ENCODE measurements at places on chromosomes 7 and 10. TPM values are rescaled to one million over a fixed set of nuclear protein-coding genes. Genes with fewer than 3 reads are reported as not detected.

CLDN15 gene
- total RNA-seq, result 5.4 TPM

- no peak for DNase-seq
Measured at GRCh38 chr7:150931199-150931869, 46.8 kb downstream of the KCNH2 start.

DNA sequence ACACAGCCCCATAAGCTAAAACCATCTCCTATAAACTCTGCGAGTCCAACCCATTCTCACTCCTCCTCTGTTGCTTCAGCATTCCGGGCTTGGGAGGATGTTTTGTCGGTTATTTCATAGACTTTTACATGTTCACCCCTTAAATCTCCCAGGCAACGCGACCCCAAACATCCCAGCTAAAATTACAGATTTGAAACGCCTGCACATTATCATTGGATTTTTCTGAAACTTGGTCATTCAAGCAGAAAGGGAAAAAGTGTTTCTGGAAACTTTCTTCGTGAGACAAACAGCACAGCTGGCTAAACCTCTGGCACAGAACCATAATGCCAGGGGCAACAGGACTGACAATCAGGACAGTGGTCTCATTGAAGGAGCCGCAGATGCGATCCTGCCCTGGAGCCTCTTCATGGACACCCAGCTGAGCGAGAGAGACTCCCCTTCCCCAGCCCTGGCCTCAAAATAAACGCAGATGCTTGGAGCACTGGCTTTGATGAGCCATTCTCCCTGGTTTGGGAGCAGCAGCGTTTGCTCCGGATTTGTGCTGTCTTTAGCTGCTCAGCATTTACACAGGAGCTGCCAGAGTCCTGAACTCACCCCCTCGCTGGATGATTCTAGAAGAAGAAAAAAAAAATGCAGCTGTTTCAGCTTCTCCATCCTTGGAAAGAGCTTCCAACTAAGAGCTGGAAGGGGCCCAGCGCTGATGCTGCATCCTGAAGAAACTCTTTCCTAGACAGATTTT, 30.1 kb downstream of the AFAP1L2 start:
- no peak for DNase-seq

PTER gene
- total RNA-seq, result 0.45 TPM

DNA sequence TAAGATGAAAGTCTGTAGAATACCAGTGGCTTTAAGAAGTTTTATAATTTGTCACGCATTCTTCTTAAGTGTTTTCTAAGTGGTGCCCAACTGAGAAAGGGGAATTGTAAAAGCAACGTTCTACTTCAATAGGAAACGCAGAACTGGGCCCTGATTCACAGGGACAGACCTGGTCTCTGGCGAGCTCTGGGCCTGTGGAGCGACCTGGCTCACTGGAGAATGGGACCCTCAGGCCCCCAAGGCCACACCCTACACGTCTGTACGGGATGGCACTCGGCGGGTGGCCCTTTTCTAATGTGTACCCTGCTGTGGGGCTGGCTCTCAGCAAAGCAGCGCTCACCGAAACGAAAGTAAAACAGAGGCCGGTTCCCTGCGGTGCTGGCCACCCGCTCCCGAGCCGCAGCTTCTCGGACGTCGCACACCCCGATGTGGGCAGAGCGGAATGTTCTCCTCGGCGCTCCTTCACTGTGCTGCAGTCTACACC, 205.0 kb downstream of the DIP2C start:
- peak; percentile 36 for DNase-seq

DNA sequence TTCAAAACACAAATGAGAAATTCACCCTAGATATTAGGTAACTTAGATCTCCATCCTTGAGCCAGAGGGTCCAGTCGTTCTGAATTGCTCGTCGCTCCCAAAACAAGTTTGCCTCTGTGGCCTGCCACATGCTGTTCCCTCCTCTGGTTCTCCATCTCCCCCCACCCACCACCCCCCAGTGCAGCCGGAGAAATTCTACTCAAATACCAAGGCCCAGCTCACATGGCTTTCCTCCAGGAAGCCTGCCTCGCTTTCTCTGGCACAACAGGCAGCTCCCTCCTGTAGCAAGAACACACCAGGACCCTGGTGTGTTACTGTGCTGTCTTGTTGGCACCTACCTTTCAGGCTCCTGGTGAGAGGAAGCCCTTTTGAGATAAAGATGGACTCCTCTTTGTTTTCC, 52.7 kb upstream of the C10orf90 start:
- no peak for DNase-seq

MAPK8 gene
- 183 TPM for total RNA-seq

GRCh38 chr10:86960003-86960862, 1.8 kb downstream of the SNCG start:
- DNase-seq, result no peak

SEMA3A gene
- total RNA-seq, result 36.0 TPM

DNA sequence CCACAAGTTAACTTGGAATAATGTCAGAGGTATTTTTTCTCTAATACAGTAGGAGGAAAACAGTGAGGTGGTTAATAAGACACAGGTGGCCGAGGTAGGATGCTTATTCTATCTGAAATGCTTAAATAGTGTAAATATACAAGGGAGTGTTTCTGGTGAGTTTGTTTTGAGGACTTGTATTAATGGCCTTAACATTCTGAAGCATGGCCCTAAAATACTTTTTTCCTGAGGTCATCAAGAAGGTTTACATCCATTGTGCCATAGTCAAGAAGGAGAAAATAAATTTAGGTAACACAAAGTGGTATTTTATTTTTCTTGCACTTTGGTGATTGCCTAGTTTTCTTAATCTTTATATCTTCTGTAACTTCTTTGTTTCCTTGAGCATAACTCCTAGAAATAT, 18.8 kb downstream of the GNAI1 start:
- DNase-seq, result no peak

DNA sequence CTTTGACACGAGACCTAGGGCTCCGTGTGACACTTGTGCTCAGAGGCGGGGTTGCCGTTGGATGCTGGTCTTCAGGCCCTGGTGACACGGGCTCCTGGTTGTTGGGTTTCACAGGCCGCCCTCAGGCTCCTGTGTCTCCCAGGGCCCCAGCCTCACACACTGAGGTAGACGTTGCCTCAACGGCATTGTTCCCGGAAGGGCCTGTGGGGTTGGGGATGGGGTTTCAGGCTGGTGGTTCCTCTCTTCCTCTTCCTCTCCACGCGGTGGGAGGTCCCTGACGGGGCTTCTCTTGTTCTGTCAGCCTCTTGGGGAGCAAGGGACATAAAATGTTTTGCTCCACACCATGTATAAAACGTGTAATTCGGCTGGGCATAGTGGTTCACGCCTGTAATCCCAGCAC, 125.1 kb downstream of the TRRAP start:
- DNase-seq, result no peak

DDC gene
- total RNA-seq, result 1.2 TPM

DNA sequence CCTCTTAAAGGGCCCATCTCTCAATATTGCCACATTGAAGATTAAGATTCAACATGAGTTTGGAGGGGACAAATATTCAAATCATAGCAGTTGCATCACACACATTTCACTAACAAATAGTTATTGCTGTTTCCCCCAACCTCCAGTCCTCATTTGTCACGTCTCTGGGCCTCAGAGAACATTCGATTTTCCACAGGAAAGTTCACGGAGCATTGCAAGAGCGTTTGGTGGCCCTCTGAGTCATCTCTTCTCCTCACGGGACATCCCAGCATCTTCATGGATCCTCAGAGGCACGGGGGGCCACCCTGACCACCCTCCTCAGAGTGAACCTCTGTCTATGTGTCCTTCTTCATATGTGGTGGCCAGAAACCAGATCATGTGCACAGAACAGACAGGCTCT, 50.3 kb upstream of the CHST15 start:
- DNase-seq, result no peak

SFMBT2 gene
- total RNA-seq, result 51.0 TPM

- DNase-seq, result no peak
Measured at GRCh38 chr10:123766761-123767160, 100.6 kb downstream of the GPR26 start.

- DNase-seq, result no peak
Measured at GRCh38 chr10:95276367-95277200, 14.2 kb downstream of the PDLIM1 start.

SPAM1 gene
- not detected for total RNA-seq

- DNase-seq, result no peak
Measured at GRCh38 chr7:149811221-149811620, 27.0 kb upstream of the ZNF862 start.

- DNase-seq, result no peak
Measured at GRCh38 chr10:98410759-98411158, 4.2 kb downstream of the PYROXD2 start.

ZNF467 gene
- total RNA-seq, result 3.2 TPM

MSS51 gene
- total RNA-seq, result 6.5 TPM

DNA sequence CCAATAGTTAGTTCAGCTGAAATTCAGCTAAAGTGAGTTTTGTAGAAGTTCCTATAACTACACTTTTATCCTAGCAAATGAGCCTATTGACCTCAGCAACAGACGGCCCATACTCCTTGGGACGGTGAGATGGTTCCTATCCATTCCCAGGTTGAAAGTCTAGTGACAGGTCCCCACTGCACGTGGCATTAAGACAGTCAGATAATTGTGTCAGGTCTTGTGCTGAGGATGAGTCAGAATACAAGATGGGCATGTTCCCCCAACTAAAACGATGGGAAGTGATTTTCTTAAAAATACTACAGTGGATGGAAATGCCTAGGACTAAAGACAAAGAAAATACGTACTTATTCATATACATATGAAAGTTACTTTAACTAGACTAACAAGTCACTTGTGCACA, 2.1 kb downstream of the CAV1 start:
- no peak for DNase-seq

CLCN1 gene
- total RNA-seq, result not detected

LIPF gene
- 0.27 TPM for total RNA-seq

DNA sequence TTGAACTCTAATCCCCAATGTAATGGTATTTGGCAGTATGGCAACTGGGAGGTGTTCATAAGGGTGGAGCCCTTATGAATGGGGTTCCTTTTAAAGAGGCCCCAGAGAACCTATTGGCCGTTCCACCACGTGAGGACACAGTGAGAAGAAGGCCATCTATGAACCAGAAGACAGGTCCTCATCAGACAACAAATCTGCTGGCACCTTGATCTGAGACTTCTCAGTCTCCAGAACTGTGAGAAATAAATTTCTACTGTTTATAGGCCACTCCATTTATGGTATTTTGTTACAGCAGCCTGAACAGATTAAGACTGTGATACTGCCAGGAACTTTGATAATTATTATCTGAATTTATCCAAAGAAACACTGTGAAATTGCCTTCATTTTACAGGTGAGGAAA, 132.3 kb downstream of the GLI3 start:
- no peak for DNase-seq

GRCh38 chr7:128104108-128104742, 73.0 kb upstream of the LRRC4 start:
- no peak for DNase-seq

DNA sequence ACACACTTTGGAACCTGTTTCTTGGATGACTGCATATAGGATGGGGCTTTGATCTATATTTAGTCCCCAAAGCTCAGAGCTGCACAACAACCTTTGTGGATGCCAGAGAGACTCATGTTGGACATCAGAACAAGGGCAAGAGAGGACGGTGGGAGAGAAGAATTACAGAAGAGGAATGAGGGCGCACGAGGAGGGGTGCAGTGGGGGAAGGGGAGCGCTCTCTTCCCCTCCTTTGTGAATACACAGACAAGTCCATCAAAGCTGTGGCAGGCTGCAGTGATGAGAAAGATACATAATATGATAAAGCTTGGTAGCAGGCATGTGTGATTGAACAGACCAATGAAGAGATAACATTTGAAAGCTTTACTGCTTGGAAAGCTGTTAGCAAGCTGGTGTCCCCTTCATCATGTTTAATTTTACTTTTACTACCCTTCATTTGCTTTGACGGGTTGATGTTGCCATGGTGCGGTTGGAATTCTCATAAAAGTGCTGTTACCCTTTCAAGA, 857.8 kb downstream of the KCNMA1 start:
- DNase-seq, result no peak

GRCh38 chr10:33129996-33130386, 172.0 kb upstream of the ITGB1 start:
- no peak for DNase-seq

All from cerebellum (tissue), 4 donors.